Midbrain (tissue), 1 donor: ENCODE measurements at places on chromosomes 2 and 18.

GRCh38 chr2:201235860-201236811 is 24.2 kb upstream of the CASP8 start:
- DNase-seq = peak; percentile 70

- no peak for DNase-seq
Observed at GRCh38 chr2:20052861-20053281, 1.4 kb upstream of the LAPTM4A start.

DNA sequence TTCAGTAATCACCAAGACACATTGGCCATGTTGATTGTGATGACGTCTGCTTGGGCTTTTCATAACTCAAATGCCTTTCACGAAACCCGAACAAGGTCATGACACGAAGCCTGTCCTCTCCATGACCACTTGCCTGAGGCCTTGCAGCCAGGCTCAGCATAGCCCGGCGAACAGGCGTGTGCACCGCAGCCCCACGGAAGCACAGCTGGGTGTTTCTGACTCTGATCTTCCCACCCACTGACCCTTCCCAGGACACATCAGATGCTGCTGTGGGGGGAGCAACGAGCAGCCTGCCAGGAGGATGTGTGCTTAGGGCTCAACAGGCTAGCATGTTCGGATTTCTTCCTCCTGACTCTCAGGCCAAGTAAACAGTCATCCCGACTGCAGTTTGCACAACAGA is 369.4 kb upstream of the SALL3 start:
- no peak for DNase-seq

- no peak for DNase-seq
Observed at GRCh38 chr2:176109192-176109901, 2.3 kb downstream of the HOXD11 start.

GRCh38 chr2:118865106-118865505 is 17.7 kb upstream of the EN1 start:
- DNase-seq = peak; percentile 37

DNA sequence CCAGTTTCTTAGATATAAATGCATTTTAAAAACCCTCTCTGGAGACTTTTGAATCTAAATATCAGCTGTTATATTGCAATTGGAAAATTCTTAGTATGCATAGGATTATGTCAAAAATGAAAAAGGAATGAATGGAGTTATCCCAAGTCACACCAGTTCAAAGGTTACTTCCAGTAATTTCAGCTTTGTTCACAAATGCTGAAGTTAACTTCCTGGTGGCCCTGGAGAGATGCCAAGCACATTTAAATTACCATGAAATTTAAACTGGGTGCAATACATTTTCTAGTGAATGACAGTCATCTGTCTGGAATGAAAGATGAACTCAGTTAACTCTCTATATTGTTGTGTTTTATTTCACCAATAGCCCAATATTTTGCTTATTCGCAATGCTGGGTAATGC is 753.9 kb downstream of the SUCLG1 start:
- no peak for DNase-seq

- DNase-seq = no peak
Observed at GRCh38 chr18:3508576-3509549, 58.9 kb downstream of the TGIF1 start.

DNA sequence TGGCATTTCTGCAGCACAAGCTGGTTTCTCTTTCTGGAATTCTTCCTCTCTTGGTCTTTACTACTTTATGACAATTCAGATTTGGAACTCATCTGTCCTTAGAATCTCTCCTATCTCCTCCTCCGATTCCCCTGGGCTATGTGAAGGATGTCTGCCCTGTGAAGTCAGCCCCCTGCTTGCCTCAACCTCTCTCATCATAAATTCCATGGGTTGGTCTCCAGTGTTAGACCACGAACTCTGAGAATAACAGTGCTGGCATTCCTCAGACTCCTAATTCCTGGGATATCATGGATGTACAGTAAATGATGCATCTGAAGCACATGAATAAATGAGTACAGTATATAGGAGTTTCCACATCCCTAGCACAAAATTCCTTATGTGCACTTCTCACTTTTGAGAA is 21.0 kb upstream of the CYRIA start:
- DNase-seq = no peak

DNA sequence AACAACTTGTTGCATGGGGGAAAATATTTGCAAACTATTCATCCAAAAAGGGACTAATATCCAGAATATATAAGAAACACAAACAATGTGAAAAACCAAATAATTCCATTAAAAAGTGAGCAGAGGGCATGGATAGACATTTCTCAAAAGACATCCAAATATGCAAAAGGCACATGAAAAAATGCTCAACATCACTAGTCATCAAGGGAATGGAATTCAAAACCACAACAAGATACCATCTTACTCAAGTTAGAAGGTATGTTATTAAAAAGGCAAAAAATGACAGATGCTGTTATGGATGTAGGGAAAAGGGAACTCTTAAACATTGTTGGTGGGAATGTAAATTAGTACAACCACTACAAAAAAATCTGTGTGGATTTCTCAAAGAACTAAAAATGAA is 396.5 kb downstream of the CCDC85A start:
- DNase-seq = no peak

DNA sequence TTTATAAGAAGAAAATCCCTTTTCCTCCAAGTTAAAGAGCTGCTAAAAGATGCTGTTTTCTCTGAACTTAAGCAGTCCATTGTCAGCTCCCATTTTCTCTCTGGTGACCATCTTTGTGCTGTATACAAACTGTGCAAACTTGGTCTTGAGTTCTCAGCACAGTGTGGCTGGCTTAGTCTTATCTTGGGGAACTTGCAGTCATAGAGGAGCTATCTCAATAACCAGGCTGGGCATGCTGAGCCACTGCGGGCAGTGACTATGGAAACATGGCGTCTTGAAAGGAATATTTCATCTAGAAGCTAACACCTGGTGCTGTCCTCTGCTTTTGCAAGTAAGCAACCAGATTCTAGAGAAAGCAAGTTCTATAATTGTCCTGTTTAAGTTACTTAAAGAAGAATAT is 1334.4 kb upstream of the CELF4 start:
- no peak for DNase-seq

GRCh38 chr18:65704046-65704445 is 46.8 kb upstream of the CDH7 start:
- no peak for DNase-seq

DNA sequence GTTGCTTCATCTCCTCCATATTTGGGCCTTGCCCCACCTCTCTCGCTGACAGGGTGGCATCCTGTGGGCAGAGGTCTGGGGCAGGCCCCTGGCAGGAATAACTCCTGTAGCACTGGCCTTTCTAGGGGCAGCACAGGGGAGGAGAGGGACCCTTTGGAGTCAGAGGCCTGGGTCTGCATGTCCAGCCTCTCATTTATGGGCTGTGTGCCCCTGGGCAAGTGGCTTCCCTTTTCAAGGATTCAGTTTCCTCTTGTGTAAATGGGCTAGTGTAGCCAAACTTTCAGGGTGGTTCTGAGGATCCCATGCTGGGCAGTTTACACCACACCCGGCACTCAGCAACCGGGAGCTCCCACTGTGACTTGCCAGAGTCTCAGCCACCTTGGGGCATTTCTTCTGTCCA is 23.4 kb downstream of the ADRA2B start:
- no peak for DNase-seq

- no peak for DNase-seq
Observed at GRCh38 chr2:120669121-120669952, 66.3 kb upstream of the GLI2 start.

GRCh38 chr2:232981767-232982360 is 31.2 kb downstream of the NGEF start:
- DNase-seq = no peak

- no peak for DNase-seq
Observed at GRCh38 chr18:78629426-78629825, 350.2 kb upstream of the SALL3 start.

DNA sequence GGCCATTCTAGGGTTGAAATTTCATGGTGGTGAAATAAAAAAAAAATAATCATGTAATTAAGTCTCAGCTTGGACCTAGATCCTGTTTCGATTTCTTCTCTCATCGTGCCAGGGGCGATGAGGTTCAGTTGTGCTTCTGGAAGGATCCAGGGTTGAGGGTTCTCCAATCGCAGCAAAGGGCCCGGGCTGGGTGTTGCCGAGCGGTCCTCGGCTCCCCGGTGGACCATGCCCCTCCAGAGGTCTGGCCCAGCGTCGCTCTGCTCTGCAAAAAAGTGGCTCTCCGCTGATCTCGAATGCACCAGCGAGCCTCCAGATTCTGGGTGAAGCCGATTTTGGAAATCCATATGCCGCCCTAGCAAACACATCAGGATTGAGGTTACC is 39.0 kb downstream of the EN1 start:
- no peak for DNase-seq

- peak; percentile 60 for DNase-seq
Observed at GRCh38 chr2:234861841-234862735, 89.7 kb upstream of the SH3BP4 start.

DNA sequence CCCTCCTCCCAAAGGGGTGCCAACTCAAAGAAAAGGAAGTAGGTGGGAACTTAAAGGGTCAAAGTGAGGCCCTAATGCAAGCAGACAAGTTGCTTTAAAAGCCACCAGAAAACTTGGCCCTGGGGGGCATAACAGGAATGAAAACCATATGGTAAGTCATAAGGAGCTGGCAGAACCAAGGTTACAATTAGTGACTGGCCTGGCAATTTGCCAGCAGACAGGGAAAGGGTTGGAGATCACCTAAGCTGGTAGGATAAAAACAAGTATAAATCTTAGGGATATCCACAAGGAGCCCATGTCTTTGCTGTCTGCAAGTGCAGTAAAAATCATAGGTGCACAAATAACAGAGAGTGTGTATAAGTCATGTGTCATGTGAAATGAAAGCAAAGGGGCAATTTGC is 256.7 kb upstream of the LRRTM4 start:
- no peak for DNase-seq
